ENCODE measurements at places on chromosomes 16 and 17. TPM values are rescaled to one million over a fixed set of nuclear protein-coding genes. Genes with fewer than 3 reads are reported as not detected.

Gene GLG1
- total RNA-seq, result 98.3 TPM

DNA sequence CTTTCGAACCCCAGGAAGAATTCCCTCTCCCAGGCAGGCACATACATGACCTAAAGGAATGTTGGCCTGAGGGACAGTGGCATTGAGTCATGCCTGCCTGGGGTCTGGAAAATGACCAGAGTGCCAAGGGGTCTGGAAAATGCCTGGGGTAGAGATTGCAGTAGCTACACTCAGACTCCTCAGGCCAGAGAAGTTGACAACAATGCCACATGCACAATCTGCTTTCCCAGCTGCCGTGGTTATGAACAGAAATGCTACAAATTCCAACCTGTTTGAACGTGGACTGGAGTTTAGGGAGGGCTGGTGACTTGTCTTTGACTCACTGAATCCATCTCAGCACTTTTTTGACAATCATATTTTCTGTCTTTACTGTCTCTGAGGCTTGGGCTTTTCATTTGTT is 250.0 kb downstream of the ABCC12 start:
- no peak for DNase-seq

DNA sequence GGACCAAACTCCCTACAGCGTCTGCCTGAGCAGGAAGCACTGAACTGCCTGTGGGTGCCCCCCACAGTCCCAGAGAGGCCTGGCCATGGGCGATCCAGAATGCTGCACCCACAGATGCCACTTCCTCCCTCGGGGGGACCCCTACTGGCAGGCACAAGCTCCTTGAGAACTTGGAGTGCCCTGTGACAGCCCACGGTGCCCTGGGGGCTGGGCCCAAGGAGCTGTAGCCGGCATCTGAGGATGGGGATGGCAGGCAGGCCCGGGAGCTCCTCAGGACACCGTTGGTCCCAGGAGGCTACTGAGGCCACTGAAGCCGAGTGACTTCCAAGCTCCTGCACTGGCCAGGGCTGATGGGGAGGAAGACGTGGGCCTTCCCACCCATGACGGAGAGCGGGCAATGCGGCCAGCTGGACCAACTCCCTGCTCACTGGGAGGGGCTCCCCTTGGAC is 15.1 kb upstream of the RASD1 start:
- DNase-seq, result no peak

Gene EME2
- 16.7 TPM for total RNA-seq

GRCh38 chr17:75571197-75571884 is 16.3 kb upstream of the MYO15B start:
- DNase-seq, result no peak

GRCh38 chr17:67700037-67700724 is 17.6 kb upstream of the NOL11 start:
- no peak for DNase-seq

DNA sequence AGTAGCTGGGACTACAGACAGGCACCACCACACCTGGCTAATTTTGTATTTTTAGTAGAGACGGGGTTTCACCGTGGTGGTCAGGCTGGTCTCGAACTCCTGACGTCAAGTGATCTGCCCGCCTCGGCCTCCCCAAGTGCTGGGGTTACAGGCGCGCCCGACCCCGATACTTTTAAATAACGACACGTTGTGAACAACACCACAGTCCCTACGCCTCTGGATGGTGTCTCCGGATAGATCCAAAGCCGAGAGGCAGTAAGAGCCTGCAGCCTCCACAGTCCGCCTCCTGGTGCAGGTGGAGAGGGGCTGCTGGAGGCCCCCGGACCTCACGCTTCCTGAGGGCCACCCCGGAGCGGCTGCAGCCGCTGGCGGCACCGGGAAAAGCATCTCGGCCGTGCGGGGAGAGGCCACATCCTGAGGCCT is 741 bp upstream of the TLCD3A start:
- DNase-seq, result no peak

GRCh38 chr16:11032922-11033291 is 88.5 kb downstream of the CLEC16A start:
- no peak for DNase-seq

Gene MYH11
- total RNA-seq, result 770 TPM
